Stimulated activated CD4-positive, alpha-beta T cell treated with anti-CD3 and anti-CD28 coated beads, Interleukin-15, amount 100 ng/mL, for 48 hours (primary cell): ENCODE measurements at places on chromosomes 1 and 21.

DNA sequence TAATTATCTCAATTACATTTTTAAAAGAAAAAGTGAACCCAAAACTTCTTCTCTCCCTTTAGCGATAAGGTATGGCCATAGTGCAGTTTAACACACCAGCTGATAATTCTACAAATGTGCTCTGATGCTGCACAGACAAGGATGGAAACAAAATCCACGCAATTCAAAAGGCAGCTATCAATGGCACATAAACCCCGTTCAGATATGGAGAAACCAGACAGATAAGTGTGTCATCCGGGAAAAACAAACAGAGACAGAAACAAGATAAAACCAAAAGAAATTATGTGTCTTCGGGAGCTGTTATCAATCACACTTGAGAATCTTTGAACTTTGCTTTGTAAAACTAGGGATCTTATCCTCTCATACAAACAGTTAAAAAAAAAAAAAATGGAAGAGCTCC lies 73.6 kb downstream of the SIPA1L2 start:
- DNase-seq: no peak

GRCh38 chr1:64681043-64681442 lies 63.8 kb upstream of the RAVER2 start:
- DNase-seq: no peak

GRCh38 chr21:34348890-34349519 lies 14.8 kb upstream of the KCNE2 start:
- DNase-seq: no peak

DNA sequence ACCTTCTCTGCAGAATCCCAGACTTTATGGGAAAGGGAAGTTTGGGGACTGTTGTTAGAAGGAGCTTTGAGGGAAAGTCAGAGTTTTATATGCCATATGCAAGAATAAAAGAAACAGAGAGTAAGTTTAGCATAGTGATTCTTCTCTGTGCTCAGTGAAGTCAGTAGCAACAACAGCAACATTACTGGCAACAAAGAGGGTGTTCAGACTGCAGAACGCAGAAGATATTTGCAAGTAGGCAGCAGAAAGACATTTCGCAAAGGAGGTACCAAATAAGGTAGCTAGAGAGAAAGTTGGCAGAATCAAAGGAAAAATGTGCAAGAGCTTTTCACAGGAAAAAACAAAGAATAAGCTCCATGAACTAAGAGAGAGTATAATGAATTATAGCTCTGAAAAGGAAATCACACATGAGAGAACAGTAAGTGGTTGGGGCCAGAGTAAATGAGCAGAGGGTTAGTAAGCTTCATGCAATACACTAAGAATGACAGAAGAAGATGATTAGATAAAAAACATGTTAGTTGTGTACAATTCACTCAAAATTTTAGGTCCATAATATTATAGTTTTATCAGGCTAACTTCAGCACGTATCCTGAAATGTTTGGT lies 98.1 kb downstream of the NEGR1 start:
- DNase-seq: no peak

GRCh38 chr1:214720561-214720960 lies 117.6 kb downstream of the CENPF start:
- no peak for DNase-seq

- DNase-seq: no peak
Measured at GRCh38 chr1:221801773-221802516, 60.1 kb upstream of the DUSP10 start.
